Left kidney (tissue), 8 donors: ENCODE measurements at places on chromosomes 13 and 19. TPM values are rescaled to one million over a fixed set of nuclear protein-coding genes. Genes with fewer than 3 reads are reported as not detected.

DNA sequence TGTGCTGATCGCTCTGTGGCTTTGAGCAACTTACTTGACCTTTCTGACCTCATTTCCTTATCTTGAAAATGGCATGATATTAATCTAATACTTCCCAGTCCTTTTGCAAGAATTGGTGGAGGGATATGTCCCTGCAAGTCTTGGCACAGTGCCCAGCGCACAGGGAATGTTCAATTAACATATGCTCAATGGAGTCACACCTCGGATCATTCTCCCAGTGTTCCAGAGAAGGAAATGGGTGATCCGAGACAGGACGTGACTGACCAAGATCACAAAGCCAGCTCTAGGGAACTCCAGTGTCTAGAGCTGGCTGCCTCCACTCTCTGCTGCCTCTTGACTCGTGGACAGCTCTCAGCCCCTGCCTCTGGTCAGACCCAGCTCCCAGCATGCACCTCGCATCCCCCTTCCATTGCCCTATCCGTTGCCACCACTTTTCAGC, 3.6 kb downstream of the CDC42EP5 start:
- no peak for DNase-seq

GRCh38 chr13:99347335-99347878, 40.2 kb upstream of the GPR183 start:
- DNase-seq = no peak

The VSTM1 gene
- not detected for polyA plus RNA-seq

DNA sequence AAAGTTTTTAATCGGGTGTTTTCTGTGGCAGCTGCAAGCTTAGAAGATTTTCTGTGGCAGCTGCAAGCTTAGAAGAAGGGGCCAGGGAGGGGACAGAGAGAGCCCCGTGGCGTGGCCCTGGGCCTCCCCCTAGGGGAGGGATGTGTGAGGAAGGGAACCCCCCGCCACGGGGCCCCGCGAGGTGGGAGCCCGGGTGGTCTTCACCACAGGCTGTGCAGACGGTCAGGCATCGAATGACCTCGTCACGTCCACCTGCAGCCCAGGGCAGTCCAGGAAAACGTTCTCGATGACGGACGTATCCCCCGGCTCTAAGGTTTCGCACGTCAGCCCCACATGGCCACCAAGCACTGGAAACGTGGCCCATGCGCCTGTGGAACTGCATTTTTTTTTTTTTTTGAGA, 8.6 kb downstream of the POLR2E start:
- DNase-seq = no peak

DNA sequence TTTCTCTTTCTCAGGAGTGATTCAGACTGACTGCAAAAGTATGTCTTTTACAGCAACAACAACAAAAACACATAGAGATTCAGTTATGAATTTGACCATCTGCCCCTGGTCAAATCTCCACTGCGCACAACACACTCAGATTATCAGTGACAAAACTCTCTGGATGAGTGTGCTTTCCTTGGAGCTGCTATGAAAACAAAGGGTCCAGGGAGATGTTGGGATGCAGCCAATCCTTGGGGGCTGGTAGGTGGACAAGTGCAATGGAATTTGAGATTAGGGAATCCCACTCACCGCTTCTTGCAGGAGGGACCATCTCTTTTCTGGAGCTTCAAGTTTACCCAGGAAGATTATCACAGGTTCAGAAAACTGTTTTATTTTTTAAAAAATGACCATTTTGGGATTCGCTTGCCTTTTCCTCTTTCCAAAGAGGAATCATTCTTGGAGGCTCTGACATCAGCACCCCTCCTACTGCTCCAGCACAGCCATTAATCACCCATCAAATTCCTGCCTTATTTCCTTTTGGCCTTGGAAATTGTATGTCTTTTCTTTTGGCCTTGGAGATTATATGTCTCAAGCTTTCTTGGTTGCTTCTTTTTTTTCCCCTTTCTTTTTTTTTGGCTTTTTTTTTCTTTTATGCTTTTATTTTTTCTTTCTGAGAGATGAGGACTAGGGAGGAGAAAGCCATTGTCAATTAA, 311.8 kb downstream of the TSHZ3 start:
- no peak for DNase-seq

- DNase-seq = no peak
Observed at GRCh38 chr13:31943591-31943990, 88.0 kb upstream of the FRY start.

The RASAL3 gene
- 1.1 TPM for polyA plus RNA-seq

DNA sequence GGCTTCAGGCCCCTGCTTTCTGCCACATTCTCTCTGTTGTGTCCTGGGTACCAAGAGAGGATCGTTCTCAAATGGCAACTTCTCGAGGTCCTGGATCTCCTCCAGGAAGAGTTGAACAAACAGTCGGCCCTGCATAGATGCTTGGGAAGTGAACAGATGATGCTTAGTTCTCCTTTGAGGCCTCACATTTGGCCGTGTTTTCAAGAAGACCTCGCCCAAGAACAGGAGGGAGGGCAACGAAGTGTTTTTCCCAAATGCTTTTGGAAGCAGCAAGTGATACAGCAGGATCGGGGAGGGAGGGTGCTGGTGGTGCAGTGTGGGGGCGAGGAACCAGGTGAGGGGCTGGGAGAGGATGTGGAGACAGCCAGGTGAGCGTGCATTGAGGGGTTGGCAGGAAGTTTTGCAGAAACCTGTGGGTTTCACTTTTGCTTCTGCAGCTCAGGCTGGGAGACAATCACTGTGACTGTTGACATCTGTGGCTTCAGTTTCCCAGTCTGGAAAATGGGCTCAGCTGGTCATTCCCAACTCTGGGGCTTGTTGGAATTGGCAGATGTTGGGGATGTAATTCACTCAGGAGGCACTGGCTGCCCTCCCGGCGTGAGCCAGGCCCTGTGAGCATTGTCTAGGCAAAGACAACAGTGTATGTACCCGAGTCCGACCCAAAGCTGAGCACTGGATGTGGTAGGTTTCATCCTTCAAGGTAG, 21.6 kb downstream of the MAST3 start:
- no peak for DNase-seq

DNA sequence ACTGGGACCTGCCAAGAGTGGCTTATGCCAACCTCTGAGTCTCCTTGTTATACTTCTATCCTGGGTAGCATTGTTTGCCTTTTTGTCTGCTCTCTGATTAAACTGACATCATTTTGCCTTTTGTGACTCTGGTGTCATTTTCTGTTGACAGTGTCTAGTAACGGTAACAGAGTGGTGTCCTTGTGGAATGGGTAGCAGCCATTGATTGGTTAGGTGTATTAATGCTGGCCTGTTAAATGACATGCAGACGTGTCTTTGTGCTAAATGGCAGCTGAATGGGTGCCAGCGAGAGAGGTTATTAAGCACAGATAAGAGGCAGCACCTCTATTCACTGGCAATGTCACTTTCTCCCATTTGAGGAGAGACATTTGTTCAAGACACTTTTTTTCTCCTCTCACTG, 1289.4 kb downstream of the PCDH9 start:
- no peak for DNase-seq

The SIGLEC8 gene
- 0.07 TPM for polyA plus RNA-seq

DNA sequence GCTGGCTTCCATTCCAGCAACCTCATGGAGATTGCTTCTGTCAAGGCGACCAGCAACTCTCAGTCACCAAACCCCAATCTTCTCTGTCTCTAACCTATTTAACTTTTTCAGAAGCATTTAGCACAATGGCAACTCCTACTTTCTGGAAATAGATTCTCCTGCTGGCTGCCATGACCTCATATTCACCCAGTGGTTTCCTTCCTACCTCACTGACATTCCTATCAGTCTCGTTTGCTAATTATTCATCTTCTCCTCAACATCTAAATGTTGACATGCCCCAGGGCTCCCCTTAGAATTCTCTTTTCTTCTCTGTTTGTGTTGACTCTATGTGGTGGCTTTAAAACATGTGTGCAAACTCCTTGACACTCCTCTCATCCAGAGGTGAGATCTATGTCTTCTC, 106.7 kb downstream of the OLFM4 start:
- DNase-seq = no peak

GRCh38 chr13:53285896-53286430, 257.4 kb downstream of the OLFM4 start:
- no peak for DNase-seq

The HIF3A gene
- 58.2 TPM for polyA plus RNA-seq

The ASF1B gene
- polyA plus RNA-seq = 21.9 TPM

GRCh38 chr13:32495429-32495828, 43.2 kb downstream of the N4BP2L2 start:
- no peak for DNase-seq

DNA sequence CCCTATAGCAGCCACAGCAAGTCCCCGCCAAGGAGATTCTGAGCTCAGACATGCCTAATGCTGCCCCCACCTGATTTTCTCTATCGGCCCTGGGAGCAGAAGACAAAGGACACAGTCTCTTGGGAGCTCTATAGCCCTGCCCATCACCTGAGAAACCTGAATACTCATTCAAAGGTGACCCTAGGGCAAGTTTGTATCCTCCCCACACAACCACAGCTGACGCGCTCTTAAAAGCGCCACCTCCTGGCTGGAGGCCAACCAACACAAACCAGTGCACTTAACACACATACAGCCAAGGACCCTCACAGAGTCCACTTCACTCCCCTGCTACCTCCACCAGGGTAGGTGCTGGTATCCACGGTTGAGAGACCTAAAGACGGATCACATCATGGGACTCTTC, 8.8 kb upstream of the IGFL4 start:
- no peak for DNase-seq

DNA sequence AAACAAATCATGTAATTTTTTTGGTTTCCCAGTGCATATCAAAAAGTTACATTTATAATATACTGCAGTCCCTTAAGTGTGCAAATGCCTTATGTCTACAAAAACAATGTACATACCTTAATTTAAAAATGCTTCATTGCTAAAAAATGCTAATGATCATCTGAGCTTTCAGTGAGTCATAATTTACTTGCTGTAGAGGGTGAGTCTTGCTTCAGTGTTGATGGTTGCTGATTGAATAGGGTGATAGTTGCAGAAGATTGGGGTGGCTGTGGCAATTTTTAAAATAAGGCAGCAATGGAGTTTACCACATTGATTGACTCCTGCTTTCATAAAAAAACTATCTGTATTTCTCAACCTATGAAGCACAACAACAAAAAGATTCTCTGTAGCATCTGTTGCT, 613.9 kb downstream of the TBC1D4 start:
- DNase-seq = no peak

DNA sequence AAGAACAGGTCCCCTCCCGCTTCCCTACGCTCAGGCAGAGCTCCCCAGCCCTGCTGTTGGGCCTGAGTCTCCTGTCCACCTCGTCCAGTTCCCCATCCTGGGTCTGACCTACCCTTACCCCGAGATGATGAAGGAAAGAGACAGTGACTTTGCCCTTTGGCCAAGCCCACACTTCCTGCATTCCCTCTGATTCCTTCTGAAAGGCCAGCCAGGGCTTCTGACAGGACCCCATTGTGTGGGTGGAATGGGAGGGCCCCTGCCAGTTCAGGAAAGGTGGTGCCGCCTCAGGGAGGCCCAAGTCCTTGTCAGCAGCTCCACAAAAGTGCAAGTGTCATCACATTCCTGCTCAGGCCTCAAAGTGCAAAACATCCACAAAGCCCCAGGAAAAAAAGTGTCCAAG, 177.8 kb downstream of the PAN3 start:
- no peak for DNase-seq

The ZNF738 gene
- polyA plus RNA-seq = 54.2 TPM

The HCN2 gene
- polyA plus RNA-seq = 0.32 TPM

GRCh38 chr19:48271531-48272151, 1.8 kb downstream of the ZNF114 start:
- DNase-seq = peak; percentile 71

DNA sequence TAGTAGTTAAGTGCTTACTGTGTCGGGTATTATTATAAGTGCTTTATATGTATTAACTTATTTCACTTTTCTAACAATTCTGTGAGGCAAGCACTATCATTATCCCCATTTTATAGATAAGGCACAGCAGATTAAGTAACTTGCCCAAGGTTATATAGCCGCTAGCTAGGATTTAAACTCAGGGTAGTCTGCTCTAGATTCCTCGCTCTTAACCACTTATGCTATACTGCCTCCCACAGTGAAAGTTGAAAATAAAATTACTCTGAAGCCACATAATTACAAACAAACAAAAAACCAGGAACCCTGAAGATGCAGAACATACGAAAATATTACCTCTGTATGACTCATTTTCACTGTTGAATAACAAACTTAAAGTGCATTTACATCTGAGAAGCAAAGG, 3.9 kb downstream of the TEX30 start:
- DNase-seq = no peak

DNA sequence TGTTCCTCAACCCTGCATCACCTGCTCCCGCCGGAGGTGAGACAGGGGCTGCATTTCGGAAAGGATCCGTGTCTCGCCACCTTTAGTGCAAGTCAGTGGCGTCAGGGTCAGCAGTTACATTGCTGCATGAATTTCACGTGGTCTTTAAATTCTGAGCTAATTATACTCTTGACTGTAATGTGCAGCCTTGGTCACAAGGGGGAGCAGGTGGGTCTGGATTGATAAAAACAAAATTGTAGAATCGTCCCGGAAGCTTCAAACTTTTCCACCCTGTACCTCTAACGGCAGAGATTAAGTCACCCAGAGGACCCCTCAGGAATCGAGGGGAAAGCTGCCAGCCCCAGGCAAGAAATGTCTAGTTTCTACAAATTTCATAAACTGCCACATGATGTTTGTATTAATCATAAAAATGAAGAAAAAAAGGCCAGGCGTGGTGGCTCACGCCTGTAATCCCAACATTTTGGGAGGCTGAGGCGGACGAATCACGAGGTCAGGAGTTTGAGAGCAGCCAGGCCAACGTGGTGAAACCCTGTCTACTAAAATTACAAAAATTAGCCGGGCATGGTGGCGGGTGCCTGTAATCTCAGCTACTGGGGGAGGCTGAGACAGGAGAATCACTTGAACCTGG, 20.2 kb downstream of the BBC3 start:
- peak; percentile 79 for DNase-seq

DNA sequence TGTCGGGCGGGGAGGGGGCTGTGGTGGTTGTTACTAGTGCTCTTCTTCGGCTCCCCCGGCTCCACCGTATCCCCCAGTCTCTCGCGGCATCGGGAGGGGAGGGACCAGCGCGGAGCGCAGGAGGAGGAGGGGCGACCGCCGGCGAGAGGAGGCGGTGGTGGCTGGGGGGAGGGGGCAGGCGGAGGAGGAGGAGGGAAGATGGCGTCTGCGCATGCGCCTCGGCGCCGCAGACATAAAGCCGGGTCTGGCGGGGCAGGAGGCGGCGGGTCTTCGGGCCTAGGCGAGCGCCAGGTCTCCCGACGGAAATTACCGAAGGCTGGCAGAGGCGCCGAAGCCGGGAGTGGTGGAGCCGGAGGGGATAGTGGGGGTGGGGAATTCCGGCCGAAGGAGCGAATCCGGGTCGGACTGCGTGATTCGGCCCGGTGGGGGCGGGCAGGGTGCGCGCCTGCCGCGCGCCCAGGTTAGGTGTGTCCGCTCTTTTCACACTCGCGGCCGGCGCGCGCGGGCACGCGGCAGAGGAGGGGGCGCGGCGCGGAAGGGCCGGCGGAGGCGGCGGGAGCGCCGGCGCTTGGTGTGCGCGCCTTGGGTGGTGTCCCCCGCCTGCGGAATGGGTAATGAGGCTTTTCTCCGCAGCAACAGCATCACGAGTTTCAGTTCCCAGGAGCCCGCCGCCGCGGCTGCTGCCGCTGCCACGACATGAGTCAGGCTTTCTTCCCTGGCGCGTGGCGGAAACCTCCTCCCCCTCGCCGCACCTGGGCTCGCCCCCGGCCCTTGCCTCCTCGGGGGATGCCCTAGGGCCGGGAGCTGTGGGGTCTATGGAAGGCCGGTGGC, 1.3 kb upstream of the TSC22D1 start:
- peak; percentile 94 for DNase-seq
